ENCODE measurements at places on chromosomes 4 and X.

DNA sequence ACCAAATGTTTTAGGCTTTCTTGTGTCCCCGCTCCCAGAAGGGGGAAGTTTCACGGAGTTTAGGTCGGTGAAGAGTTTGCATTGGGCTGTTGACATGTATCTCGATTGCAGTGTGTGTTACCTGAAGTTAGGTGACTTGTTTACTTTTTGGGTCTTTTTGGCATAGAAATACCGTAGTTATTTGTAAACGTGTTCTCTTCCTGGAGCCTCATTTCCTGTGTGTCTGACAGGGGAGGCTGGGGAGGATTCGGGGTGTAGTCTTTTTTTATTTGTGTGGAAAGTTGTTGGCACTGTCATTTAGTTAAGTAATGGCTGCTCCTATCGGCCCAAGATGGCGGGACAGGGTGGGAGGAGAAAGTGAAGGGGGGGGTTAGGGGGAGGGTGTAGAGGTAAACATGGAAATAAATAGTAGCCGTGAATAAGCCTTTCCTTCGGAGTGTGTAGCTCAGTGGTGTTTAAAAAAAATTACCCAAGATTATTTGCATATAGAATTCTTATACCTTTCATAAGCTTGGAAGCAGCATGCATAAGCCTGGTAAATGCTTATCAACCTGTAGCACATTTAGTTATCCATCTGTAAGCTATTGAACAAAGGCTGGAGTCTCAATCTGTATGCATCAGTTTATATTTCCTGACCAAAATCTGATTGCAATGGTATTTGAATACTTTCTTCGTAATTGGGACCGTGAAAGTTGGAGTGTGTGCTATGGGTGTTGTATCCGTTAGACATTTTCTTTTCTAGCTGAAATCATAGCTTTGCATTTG, 1.6 kb downstream of the KDM6A start:
- DNase-seq = no peak

DNA sequence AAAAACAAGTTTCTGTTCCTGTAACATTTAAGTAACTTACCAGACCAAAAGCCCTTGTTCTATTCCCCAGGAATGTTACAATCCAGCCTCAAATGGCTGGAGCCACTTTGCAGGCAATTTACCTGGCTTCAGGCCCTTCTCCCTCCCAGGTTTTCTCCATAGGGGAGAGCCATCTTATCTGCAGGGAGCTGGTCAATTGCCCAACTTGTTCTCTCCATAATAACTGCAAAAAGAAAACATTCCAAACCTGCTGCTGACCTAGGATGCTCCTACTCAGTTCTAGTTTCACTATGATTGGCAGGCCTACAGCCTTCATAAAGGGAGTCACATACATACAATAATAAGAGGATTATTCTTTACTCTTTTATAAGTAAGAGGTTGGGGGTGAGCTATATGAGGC, 670.7 kb downstream of the PCDH7 start:
- DNase-seq = no peak

- DNase-seq = no peak
Observed at GRCh38 chr4:79317711-79318110, 8.2 kb downstream of the NAA11 start.

GRCh38 chr4:118767109-118767508, 68.8 kb downstream of the SEC24D start:
- DNase-seq = no peak

- DNase-seq = no peak
Observed at GRCh38 chr4:182271731-182272130, 28.5 kb downstream of the TENM3 start.

GRCh38 chrX:150298841-150299551, 64.1 kb upstream of the MAMLD1 start:
- DNase-seq = no peak

DNA sequence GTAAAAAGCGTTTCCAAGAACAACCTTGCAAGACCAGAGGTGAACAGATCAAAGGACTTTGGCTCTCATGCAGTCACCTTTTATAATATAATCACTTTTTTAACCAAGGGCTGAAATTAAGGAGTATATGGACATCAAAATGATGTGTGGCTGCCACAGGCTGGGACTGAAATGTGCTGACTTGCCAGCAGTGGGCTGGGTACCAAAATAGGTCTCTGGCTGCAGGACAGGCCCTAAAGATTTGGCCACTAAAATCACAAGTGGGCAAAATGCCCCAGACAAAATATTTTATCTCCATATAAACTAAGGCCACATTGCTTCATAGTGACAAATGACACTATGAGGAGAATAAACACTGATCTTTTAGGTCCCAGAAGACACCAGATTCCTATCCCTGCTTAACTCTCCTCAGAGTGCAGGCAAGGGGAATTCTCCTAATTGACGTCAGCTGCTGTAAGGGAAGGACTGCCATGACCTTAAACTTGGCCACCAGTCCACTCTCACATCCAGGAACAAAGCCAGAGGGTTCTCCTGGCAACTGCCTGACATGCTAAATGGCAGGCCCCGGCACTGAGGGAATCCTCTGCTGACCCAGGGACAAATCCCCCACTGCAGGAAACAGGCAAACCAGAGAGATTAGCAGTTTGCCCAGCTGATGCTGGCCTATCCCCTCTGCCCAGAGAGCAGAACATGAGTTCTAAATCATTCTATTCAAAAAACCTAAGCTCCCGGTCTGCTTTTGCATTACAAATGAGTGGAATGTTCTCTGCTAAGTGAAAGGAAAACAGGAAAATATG, 155.8 kb downstream of the PPP3CA start:
- DNase-seq = no peak

GRCh38 chr4:86840858-86841257, 8.3 kb downstream of the SLC10A6 start:
- DNase-seq = no peak

- no peak for DNase-seq
Observed at GRCh38 chrX:65706041-65706828, 38.8 kb downstream of the MSN start.

- DNase-seq = no peak
Observed at GRCh38 chr4:43993196-43993902, 455.3 kb downstream of the KCTD8 start.

DNA sequence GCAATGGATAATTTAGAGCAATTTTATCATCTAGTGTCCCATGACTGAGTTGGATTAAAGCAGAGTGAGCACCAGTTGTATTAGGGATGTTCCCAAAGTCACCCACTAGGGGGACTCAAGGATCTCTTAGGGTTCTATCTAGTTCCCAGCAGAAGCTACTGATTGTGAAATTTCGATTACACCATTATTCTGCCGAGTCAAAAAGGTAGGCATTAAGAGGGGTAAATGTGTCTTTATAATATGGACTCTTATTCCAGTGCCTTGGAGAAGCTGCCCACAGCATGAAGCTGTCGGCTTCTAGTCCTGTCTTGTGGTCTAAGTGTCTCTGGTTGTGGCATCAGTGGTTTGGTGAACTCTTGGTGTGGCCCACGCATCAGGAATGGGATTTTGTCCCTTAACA, 53.3 kb downstream of the RGS12 start:
- DNase-seq = no peak

DNA sequence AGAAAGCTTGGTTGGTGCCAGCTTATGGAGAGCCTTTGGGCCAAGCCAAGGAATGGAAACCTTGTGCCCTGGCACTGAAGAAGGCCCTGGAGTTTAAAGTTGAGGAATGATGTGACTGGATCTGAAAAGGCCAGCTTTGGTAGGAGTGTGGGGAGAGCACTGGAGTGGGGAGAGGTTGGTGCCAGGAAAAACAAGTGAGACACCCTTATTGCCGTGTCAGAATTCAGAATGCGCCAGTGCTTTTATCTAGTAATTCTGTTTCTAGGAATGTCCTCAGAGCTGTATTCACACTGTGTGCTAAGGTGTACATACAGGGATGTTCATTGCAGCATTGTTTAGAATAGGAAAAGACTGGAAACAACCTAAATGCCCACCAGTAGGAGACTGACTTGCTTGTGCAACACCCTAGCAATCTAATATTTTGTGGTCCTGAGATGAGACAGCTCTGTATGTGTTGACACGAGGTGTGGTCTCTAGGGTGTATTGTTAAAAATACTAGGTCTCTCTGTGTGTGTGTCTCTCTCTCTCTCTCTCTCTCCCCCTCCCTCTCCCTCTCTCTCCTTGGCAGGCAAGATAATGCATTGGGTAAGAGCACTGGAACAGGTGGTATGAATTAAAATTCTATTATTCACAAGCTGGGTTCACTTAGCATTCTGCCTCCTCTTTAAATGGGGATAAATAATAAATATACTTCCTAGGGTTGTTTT, 107.8 kb downstream of the GATB start:
- DNase-seq = no peak

DNA sequence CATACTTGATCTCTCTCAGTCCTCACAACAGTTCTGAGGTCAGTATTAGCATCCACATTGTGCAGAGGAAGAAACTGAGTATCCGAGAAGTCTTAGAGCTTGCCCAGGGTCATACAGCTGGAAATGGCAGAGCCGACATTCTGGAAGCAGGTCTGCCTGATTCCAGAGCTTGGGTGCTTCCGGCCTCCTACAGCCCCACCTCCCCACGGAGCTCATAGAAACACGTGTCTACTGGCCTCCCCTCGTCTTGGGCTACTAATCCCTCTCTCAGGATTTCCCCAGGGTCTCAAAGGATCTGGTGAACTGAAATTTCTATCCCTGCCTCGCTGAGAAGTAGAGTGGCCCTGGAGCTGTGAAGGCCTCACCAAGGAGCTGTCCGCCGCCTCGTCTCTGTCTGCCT, 12.0 kb upstream of the KDM5C start:
- DNase-seq = no peak

DNA sequence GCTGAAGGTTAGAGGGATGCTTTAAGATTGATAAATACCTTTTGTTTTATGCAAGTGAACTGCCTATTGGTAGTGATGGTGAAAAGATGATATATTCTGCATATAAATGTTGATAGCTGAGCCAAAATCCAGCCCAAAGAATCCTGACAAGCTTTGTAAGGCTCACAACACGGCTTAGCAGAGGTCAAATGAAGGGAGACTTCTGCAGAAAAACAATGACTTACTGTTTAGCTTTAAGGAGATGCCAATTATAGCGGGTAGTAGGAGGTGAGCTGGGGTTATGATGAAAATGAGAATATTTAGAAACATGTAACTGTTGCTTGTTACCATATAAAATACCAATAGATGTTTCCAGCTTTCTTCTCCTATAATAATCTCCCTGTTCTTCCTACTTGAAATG, 97.1 kb downstream of the AFF1 start:
- DNase-seq = no peak

- DNase-seq = no peak
Observed at GRCh38 chr4:156476359-156476758, 495.2 kb downstream of the PDGFC start.

All from stimulated activated CD8-positive, alpha-beta memory T cell treated with anti-CD3 and anti-CD28 coated beads, Interleukin-7, amount 100 ng/mL, for 1 hour (primary cell).